ENCODE measurements at places on chromosomes 5 and 9. TPM values are rescaled to one million over a fixed set of nuclear protein-coding genes. Genes with fewer than 3 reads are reported as not detected.

GRCh38 chr9:4822057-4822456 is 29.3 kb downstream of the RCL1 start:
- no peaks in the 10 kb centered on the region for H3K27me3 ChIP-seq
- no peak for DNase-seq
- H3K27ac ChIP-seq = peak overlapping the region; percentile 96
- H3K36me3 ChIP-seq = no peaks in the 10 kb centered on the region
- peaks cover 57% of the 10 kb centered on the region for H3K4me1 ChIP-seq

- no peak overlapping the region for H3K4me3 ChIP-seq
- DNase-seq = no peak
- H3K4me1 ChIP-seq = peaks cover 7% of the 10 kb centered on the region
- peak overlapping the region; percentile 65 for H3K27ac ChIP-seq
- H3K27me3 ChIP-seq = no peaks in the 10 kb centered on the region
Measured at GRCh38 chr9:112059145-112059965, 115.7 kb downstream of the SUSD1 start.

DNA sequence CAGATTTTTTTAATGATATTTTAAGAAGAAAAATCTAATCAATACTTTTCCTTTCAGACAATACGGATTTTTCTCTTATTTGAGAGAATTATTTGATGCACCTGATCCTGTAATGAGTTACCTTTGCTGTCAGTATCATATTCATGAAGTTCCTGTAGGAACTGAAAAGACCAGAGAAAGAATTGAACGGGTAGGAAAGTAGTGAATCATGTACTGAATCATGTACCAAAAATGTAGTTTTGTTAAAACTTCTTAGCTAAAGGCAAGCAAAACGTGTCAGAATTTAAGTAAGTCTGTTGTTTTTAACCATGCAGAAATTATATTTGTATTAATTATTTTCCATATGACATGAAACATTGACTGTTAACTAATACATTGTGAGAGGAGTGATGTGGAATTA is 56.6 kb downstream of the SMC5 start:
- H3K4me3 ChIP-seq = no peak overlapping the region
- no peaks in the 10 kb centered on the region for H3K27me3 ChIP-seq
- H3K27ac ChIP-seq = no peak overlapping the region

DNA sequence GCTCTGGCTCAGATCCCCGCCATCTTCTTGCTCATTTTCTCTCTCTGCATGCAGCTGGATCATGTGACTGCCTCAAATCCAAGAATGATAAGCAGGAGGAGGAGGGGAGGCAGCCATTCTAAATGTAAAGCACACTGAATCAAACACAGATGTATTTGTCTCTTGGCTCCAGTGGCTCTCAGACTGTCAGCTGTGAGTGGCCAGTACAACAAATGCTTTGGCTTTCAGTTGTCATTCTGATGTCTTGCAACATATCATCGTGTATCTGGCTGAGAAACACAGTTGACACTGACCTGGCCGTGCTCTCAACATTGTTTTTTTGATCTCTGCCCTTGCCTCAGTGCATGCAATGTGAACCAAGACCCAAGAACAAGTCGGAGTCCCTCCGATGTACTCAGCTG is 233.1 kb downstream of the ADAMTSL1 start:
- H3K4me1 ChIP-seq = peaks cover 15% of the 10 kb centered on the region
- H3K36me3 ChIP-seq = no peaks in the 10 kb centered on the region
- DNase-seq = peak; percentile 24
- peak overlapping the region; percentile 43 for H3K27ac ChIP-seq
- H3K4me3 ChIP-seq = no peak overlapping the region
- no peaks in the 10 kb centered on the region for H3K27me3 ChIP-seq

GRCh38 chr5:159545156-159545555 is 214.9 kb upstream of the IL12B start:
- no peak overlapping the region for H3K4me3 ChIP-seq
- H3K27me3 ChIP-seq = no peaks in the 10 kb centered on the region
- H3K36me3 ChIP-seq = no peaks in the 10 kb centered on the region
- no peak for DNase-seq
- H3K4me1 ChIP-seq = no peaks in the 10 kb centered on the region

DNA sequence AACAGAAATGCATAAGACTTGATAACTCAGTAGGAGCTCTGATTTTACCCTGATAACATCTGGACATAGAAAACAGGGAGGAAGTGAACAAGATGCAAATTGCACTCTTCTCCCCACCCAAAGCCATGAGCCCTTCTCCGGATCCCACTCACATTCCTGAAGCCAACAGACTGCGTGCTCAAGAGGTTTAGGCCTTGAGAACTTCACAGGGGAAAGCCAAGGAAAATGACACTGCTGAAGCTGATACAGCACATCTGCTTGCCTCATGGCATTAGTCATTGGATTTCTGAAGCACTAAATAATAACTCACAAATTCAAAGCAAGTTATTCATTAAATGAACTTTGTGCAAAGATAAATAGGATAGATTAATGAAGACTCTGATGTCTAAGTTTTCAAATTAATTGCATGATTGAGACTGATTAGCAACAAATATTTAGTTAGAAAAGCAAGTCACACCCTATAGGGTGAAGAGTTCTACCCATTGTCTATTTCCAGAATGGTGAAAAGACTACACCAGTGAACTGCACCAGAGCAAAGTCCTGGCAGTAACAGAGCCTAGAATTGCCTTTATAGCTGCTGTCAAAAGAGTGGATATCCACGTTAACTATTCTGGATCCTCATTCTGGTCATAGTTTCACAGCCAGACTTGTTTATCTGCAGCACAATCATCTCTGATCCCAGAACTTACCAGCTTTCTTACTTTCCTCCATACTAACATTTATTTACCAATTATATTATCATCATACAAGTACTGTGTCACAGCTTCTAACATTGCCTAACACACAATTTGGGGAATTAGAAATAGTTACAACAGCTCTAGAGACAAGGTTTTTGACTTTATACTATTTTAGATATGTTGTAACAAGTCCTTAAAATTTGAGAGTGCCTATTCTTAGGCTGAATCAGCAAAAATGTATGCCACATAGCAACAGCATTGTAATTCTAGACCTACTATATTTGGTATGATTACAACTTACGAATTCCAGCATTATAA is 432.1 kb upstream of the RGMB start:
- no peak for DNase-seq
- H3K36me3 ChIP-seq = no peaks in the 10 kb centered on the region
- H3K27ac ChIP-seq = no peak overlapping the region

- no peak overlapping the region for H3K27ac ChIP-seq
- no peak overlapping the region for H3K4me3 ChIP-seq
- no peaks in the 10 kb centered on the region for H3K36me3 ChIP-seq
- peaks cover 3% of the 10 kb centered on the region for H3K27me3 ChIP-seq
Measured at GRCh38 chr9:93978551-93978950, 23.4 kb upstream of the BARX1 start.

- no peaks in the 10 kb centered on the region for H3K36me3 ChIP-seq
- H3K27ac ChIP-seq = peak overlapping the region; percentile 67
- H3K4me1 ChIP-seq = peaks cover 26% of the 10 kb centered on the region
- no peak overlapping the region for H3K4me3 ChIP-seq
- no peaks in the 10 kb centered on the region for H3K27me3 ChIP-seq
- peak; percentile 49 for DNase-seq
Measured at GRCh38 chr9:92610470-92611420, 59.2 kb downstream of the IPPK start.

DNA sequence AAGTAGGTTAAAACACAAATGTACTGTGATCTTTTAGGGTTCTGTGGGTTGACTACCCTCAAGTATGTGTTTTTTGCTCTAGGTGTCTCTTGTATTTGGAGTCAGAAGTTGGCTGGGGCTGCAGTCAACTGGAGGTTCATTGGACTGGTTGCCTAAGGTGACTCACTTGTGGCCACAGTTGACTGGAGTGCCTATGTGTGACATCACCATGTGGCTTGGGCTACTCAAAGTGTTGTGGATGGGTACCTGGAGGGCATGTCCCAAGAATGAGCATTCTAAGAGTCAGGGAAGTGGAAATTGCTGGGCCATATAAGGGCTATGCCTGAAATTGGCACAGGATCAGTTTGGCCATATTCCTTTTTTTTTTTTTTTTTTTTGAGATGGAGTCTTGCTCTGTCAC is 27.4 kb downstream of the SNX30 start:
- no peak overlapping the region for H3K27ac ChIP-seq
- H3K4me3 ChIP-seq = no peak overlapping the region
- H3K36me3 ChIP-seq = no peaks in the 10 kb centered on the region
- no peaks in the 10 kb centered on the region for H3K27me3 ChIP-seq
- H3K4me1 ChIP-seq = peaks cover 7% of the 10 kb centered on the region
- DNase-seq = no peak

- no peak overlapping the region for H3K4me3 ChIP-seq
- no peak for DNase-seq
- no peak overlapping the region for H3K27ac ChIP-seq
- H3K27me3 ChIP-seq = no peaks in the 10 kb centered on the region
- H3K4me1 ChIP-seq = peaks cover 7% of the 10 kb centered on the region
Measured at GRCh38 chr5:87400305-87400899, 12.3 kb downstream of the CCNH start.

DNA sequence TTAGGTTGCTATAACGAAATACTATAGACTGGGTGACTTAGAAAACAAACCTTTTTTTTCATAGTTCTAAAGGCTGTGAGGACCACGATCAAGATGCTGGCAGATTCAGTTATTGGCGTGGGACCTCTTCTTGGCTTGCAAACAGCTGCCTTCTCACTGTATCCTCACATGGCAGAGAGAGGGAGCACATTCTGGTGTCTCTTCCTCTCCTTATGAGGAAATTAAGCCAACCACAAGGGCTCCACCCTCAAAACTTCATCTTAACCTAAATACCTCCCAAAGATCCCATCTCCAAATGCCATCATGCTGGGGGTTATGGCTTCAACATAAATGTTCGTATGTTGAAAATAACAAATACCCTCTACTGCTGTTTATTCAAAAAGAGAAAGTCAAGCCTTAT is 197.1 kb downstream of the CEMIP2 start:
- no peaks in the 10 kb centered on the region for H3K4me1 ChIP-seq
- no peaks in the 10 kb centered on the region for H3K36me3 ChIP-seq
- no peak for DNase-seq
- H3K27ac ChIP-seq = no peak overlapping the region

DNA sequence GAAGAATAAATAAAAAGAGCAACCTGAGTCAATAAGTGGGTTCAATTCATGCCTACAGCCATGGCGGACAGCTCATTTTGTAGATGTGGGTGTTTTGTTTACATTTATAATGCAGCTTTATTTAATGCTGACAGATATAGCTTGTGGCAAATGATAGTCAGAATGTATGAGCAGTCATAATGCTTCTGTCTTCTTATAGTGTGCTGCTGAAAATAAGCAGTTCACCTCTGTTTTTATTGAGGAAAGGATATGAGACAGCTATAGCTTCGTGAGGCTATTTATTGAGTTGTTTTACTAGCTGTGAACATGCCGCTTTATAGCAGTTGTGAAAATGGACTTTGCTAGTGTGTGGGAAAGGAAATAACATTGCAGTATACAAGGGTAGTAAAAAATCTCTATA is 147.4 kb downstream of the PBX3 start:
- no peaks in the 10 kb centered on the region for H3K27me3 ChIP-seq
- no peaks in the 10 kb centered on the region for H3K36me3 ChIP-seq
- H3K4me3 ChIP-seq = no peak overlapping the region
- DNase-seq = no peak
- no peak overlapping the region for H3K27ac ChIP-seq

GRCh38 chr5:62115014-62115413 is 191.0 kb upstream of the KIF2A start:
- DNase-seq = no peak
- H3K4me1 ChIP-seq = no peaks in the 10 kb centered on the region
- no peak overlapping the region for H3K4me3 ChIP-seq
- no peak overlapping the region for H3K27ac ChIP-seq
- no peaks in the 10 kb centered on the region for H3K36me3 ChIP-seq

DNA sequence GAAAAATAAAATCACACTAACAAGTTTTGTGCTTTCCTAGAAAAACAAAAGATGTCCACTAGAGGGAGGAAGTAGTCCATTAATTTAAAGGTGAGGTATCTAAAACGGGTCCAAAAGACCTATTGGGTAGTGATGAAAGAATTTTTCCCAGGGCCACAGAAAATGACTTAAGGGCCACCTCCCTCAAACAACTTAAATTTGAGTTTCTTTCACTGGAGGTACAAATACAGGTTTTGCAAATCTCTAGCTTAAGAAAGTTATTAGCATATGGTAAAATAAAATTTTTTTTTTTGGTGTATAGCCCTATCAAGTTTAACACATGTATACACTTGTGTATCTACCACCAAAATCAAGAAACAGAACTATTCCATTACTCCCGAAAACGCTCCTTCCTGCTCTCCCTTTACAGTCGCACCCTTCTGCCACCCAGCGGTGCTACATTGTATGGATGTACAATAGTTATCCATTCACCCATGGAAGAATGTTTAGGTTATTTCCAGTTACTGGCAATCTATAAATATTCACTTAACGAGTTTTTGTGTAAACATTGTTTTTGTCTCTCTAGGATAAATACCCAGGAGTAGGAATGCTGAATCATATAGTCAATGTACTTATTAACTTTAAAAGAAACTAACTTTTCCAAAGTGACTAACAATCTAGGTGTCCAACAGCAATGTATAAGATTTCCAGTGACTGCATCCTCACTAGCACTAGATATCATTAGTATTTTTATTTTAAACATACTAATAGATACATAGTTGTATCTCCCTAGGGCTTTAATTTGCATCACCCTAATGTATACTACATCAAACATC is 21.9 kb downstream of the DEPDC1B start:
- no peaks in the 10 kb centered on the region for H3K36me3 ChIP-seq
- DNase-seq = no peak
- H3K4me3 ChIP-seq = no peak overlapping the region
- H3K4me1 ChIP-seq = no peaks in the 10 kb centered on the region

- peaks cover 58% of the 10 kb centered on the region for H3K4me1 ChIP-seq
- H3K4me3 ChIP-seq = no peak overlapping the region
- peak overlapping the region; percentile 58 for H3K27ac ChIP-seq
Measured at GRCh38 chr5:96968074-96968473, 32.2 kb downstream of the LNPEP start.

GRCh38 chr9:2662496-2662895 is 40.9 kb downstream of the VLDLR start:
- no peaks in the 10 kb centered on the region for H3K36me3 ChIP-seq
- H3K4me3 ChIP-seq = no peak overlapping the region
- no peak for DNase-seq
- H3K27ac ChIP-seq = peak overlapping the region; percentile 89

- DNase-seq = no peak
- H3K27me3 ChIP-seq = peaks cover 3% of the 10 kb centered on the region
- H3K27ac ChIP-seq = no peak overlapping the region
- no peaks in the 10 kb centered on the region for H3K36me3 ChIP-seq
Measured at GRCh38 chr9:132192728-132193127, 30.9 kb downstream of the NTNG2 start.

LEAP2 gene
- total RNA-seq = 0.64 TPM

PCDHGB3 gene
- 1.3 TPM for total RNA-seq

AFAP1L1 gene
- total RNA-seq = 35.5 TPM

RLN2 gene
- not detected for total RNA-seq

PTRH1 gene
- total RNA-seq = 21.7 TPM

KLHL3 gene
- total RNA-seq = 1.2 TPM

SPINK4 gene
- not detected for total RNA-seq

GRM6 gene
- not detected for total RNA-seq
